ENCODE measurements at places on chromosomes 13 and 19.

DNA sequence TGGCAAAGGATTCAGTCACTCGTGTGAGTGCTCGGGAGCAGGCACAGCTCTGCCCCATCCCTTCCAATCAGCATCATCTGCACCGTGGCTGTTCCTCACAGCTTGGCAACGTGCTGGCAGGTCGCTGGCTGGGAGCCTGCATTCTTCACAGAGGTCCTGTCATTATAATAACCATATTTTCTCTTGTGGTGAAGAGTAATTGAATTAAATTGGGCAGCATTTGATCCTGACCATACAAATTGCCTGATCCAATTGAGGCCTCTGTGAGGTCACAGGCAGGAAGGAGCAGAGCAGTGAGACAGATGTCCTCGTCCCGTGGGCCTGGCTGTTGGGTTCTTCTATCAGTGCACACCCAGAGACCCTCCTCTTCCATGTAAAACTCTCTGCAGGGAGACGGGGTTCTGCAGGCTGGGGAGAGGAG is 407.8 kb downstream of the COG6 start:
- no peak for DNase-seq

DNA sequence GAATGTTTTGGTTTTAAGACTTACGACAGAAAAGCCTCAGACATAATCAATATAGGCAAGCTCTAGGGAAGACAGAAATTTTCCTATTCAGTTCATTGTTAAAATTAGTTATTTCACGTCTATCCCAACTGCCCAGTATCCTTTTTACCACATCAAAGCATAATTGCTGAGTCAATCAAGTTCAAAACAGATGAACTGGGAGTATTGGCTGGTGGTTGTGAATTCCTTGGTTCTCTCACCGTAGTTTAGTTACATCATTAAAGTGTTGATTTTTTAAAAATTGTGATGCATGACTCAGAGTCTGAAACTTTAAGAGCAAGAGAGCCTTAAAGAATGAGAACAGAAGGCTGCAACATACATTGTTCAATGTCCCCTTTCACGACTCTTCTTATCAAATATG is 143.3 kb upstream of the FREM2 start:
- DNase-seq = no peak

- DNase-seq = no peak
Observed at GRCh38 chr19:16853066-16853465, 23.9 kb downstream of the SIN3B start.

GRCh38 chr13:42883771-42884467 is 102.5 kb downstream of the FAM216B start:
- DNase-seq = no peak

- no peak for DNase-seq
Observed at GRCh38 chr13:99323488-99323887, 16.3 kb upstream of the GPR183 start.

DNA sequence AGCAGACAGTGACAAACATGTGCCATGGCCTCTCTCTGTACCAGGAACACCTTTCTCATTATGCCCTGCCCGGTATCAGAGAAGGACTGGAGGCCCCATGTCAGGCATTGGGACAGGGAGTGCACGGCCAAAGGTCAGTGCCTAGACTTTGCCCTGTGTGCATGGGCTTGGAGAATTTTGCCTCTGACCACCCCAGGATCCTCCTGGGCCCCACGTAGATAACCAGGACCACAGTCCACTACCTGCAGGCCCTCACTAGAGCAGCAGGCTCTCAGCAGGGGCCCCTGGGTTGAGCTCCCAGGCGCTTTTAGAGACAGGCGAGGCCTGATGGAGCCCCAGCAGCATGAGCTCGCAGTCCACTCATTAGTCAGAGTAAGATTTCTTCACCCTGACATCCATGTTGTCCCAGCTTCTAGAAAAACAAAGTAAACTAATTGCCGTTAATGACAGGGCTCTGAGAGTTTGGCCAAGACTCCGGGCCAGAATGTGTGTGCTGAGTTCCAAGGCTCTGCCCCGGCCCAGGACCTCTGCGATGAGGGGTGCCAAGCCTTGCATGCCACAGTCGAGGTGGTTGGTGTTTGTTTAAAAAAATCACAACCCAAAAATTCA is 42.7 kb downstream of the CAPN12 start:
- DNase-seq = no peak

DNA sequence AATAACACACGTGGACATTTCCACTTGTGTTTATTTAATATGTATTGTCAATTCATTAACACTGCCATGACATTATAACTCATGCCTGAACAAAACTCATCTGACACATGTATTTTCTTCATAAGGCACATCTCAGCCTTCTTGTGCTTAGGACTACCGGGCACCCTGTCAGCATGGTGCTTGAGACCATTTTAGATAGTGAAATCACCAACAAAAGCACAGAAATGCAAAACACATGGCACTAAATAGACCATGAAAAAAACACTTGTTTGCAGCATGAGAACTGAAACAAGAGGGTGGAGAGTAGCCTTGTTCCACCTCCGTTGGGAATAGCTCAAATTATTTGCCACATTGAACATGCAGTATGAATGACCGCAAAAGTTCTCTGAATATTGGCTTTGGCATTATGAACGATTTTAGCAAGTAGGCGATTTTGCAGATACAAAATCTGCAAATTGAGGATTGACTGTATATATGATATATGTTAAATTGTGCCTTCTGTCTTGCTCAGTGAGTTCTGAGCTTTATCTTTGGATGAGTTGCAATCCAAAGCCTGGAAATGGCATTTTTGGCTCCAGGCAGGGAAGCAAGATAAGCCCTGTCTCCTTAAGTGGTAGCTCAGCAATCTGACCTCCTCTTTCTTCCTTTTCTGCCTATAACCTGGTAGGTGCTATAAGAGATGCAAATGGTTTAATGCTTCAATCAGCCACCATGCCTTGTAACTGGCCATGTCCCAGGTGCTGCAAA is 328.2 kb downstream of the HS6ST3 start:
- no peak for DNase-seq

GRCh38 chr19:3725640-3726310 is 17.6 kb downstream of the TJP3 start:
- no peak for DNase-seq

DNA sequence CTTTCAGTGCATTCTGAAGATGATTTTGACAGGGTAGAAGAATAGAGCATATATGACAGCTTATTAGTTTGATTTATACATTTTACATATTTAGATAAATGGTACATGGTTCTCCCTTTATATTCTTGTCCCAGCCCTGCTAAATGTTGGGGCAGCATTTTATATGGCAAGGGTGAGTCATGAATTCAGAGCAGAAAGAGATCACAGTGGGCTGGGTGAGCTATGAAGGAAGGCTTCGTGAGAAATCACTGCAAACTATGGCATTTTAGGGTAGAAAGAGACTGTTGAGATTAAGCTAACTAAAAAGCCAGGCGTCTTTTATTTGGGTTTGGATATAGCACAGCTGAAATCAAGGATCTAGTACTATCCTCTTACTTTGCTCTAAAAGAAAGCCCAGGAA is 23.9 kb upstream of the METTL21C start:
- DNase-seq = no peak

DNA sequence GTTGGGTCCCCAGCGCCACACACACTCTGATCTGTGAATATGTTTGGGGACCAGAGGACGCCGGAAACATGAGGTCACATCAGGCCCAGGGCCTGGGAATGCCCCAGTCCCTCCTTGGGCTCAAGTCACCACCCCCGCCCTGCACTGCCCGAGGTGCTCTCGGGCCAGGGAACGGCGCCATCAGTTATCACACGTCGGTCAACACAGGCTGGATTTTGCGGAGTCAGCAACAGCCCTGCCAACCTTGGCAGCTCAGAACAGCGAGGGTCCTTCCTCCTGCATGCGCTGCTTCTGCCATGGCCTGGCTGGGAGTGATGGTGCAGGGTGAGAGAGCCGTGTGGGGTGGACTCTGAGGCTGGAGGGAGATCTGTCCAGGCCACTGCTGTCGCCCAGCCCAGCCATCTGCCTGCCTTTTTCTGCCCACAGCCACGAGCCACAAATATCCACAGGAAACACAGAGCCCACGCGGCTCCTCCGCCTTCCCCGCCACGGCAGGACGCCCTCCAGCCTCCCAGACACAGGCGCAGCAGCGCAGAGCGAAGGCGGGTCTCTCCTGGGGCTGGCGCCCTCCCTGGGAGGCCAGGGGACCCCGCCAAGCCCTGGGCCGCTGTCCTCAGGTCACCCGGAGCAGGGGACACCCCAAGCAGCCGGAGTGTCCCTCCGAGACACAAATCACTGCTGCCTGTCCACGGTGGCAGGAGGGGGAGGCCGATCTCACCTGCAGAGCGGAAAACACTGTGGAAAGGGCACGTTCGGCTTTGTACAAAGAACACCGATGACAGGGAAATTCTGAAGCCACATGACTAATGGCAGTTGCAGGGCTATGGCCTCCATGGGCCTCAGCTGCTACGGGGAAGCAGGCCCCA is 31.6 kb upstream of the CACTIN start:
- no peak for DNase-seq

DNA sequence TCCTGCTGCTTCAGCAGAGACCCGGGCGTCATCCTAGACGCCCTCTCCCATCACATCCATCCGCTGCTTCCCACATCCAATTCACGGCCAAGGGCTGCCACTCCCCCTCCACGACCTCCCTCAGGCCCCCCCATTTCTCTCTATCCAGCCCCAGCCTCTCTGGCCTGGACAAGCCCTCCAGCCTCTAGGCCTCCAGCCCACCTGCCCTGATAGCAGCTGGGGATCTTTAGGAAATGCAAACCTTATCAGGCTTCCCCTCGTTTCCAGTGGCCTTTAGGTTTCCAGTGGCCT is 51.6 kb downstream of the PEPD start:
- DNase-seq = no peak

Measured in stimulated activated CD8-positive, alpha-beta memory T cell treated with anti-CD3 and anti-CD28 coated beads, Interleukin-15, amount 100 ng/mL, for 48 hours (primary cell).